Stimulated activated CD4-positive, alpha-beta T cell treated with anti-CD3 and anti-CD28 coated beads, Interleukin-4, amount 100 ng/mL, for 4 hours (primary cell): ENCODE measurements at places on chromosomes 13 and 19.
A peak's percentile ranks its signal among the peaks of the same experiment; 100 is the strongest.

GRCh38 chr13:42011601-42012350 is 36.7 kb upstream of the DGKH start:
- no peak for DNase-seq

GRCh38 chr13:39688699-39689405 is 33.4 kb downstream of the COG6 start:
- DNase-seq, result no peak

- DNase-seq, result no peak
Measured at GRCh38 chr19:8396185-8396562, 6.0 kb downstream of the RAB11B start.

DNA sequence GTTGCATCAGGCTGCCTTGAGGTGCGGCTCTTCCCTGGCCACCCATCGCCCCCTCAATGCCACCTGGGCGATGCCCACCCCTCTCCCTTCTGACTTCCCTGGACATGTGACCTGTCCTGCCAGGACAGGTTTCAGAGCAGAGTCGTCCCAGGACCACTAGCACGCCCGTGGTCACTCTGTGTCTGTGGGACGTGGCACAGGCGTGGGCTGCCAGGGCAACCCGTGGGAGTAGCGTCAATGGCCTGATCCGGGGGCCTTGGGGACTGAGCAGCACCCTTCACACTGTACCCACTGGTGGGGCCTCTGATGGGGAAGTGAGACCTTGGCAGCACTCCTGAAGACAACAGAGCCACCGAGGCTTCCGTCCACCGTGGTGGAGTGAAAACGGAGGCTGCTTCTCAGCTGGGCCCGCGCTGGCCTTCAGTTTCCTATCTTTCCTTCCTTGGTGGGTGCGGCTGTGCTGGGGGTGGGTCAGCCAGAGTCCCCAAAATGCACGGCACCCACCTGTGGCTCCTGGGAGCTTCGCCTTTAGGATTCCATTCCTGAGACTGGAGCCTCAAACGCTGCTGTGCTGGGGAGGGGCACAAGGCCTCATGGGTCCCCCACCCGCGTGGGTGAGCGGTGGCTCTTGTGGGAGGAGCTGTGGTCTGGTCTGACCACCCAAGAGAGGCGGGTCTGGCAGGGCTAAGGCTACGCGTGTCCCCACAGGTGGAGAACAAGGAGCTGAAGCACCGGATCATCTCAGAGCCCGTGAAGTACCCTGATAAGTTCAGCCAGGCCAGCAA is 26.7 kb upstream of the TMEM255B start:
- no peak for DNase-seq

- DNase-seq, result no peak
Measured at GRCh38 chr13:112851107-112852038, 117.6 kb upstream of the MCF2L start.

GRCh38 chr13:94707400-94708021 is 4.8 kb downstream of the SOX21 start:
- no peak for DNase-seq

DNA sequence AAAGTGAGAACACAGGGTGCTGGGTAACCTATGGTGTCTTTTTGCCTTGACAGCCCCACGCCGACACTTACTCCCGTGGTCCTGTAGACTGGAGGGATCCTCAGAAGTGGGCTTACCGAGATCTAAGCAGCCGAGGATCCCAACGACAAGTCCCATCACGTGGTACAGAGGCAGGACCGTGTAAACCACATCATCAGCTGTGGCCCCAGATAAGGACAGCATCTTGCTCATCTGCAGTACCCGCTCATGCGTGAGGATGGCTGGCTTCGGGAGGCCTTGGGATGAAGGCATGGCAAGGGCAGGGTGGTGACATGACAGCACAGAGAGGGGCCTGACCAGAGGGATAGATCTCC is 2.1 kb downstream of the SLC27A5 start:
- no peak for DNase-seq

DNA sequence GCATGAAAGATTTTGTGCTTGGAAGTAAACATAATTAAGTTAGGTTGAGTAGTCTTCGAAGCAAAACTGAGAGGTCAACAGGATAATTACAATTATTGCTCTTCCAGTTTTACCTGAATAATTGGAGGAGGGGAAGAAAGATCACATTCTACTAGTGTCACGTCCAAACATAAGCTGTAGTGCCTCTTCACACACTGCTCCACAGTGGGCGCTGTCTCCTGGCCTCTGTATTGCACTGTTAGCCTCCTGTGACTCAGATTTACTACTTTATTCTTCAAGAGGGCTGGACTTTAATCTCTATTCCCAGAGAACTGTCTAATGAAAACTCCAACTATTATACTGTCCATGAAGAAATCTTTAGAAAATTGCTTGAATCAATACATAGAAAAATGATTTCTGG is 62.9 kb downstream of the TRPC4 start:
- no peak for DNase-seq

- no peak for DNase-seq
Measured at GRCh38 chr13:36891752-36892151, 28.3 kb downstream of the SMAD9 start.

GRCh38 chr13:70755456-70755855 is 647.2 kb upstream of the KLHL1 start:
- DNase-seq, result no peak

DNA sequence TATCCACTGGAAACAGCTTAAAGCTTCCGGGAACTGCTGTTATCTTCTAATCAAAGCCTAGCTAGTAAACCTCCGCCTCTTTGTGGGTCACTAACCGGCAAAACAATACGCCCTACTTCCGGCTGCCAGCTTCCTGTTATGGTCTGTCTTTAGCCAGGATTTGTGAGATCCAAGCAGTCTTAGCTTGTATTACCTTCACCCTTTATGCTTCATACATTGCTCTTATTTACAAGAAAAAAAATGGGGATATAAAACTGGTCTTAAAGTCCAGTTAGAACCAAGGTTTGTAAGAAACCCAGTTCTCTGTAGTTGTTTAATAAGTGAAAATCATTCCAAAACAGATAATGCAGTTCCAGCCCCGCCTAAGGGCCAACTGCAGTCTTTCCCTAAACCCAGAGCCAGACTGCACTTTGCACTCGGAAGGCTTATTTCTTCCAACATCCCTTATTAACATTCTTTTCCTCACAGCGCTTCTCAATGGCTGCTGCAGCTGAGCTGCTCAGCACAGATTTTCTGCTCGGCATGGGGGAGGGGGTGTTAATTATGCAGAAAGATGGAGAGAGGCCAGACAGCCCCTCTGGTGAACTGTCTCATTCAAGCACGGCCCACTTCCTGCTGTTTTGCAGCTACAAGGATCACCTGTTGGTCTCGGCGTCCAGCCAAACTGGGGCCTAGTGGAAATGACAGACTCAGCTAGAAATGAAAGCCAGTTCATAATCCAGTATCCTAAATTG is 368.4 kb downstream of the KLF12 start:
- peak; percentile 52 for DNase-seq

GRCh38 chr13:112792511-112792910 is 102.7 kb downstream of the ATP11A start:
- no peak for DNase-seq

DNA sequence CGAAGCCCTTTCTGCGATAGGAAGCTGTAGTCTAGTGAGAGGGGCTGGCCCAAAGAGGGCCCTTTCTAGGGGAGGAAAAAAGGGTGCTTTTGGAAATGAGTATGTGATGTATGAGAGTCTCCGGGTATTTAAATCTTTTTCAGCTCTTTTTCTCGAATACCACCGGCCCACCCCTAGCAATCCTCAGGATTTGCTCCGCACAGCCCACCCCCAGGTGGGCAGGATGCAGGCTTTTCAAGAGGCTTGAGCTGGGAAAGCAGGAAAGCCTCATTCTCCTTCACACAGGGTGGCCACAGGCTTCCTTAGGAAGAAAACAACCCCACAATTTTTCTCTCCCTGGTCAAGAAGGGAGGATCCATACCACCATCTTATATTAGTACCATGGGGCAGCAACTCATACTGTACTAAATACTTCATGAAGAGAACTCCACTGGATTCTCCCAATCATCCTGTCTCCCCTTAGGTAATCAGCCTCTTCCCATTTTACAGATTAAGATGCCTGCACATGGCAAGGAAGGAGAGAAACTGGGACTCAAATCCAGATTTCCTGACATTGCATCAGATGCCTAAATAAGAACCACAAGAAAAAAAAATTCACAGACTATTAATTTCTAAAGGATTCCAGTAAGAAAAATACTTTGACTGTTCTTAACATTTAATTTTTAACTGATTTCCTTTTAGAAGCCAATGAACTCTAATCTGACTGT is 84.4 kb downstream of the STK24 start:
- no peak for DNase-seq

DNA sequence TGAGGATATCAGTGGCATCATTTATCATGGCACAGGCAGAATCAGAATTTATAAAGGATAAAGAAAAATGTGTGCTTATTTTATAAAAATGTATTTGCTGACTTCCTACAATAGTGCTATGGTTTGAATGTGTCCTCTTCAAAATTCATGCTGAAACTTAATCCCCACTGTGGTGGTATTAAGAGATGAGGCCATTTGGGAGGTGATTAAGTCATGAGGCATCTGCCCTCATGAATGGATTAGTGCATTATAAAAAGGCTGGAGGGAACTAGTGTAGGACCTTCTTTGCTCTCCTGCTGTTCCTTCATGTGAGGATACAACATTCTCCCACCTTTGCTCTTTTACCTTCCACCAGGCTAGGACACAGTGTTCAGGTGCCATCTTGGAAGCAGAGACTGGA is 212.8 kb downstream of the RFC3 start:
- DNase-seq, result no peak

DNA sequence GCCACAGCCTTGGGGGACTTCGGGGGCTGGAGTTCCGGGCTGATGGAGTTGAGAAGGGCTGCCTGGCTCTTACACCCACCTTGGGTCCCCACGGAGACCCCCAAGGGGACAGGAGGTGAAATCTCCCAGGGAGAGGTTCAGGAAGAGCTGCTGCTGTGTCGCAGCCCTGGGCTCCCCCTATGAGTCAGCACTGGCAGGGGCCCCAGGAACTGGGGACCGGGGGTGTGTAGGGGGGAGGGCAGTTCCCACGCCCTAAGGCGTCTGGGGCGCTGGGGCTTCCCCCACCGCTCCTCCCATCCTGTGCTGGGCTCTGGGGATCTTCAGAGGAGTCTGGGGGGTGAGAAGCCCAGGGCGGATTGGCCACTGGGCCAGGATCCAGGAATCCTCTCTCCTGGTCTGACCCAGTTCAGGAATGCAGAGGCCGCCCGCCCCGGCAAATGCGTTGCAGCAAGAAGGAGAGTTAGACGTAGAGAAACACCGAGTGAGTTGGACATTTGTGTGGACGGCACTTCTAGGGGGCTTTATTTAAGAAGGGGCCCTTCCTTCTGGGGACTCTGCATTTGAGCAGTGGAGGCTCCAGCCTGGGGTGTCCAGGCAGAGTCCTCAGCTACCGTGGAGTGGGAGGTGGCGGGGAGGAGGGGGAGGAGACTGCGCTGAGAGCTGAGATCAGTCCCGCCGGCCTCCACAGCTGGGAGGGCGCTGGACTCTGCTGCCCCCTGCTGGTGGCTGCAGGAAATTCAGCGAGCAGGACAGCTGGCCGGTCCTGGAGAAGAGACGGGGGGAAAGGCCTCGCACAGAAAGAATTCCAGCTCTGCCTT is 15.0 kb upstream of the NANOS3 start:
- peak; percentile 88 for DNase-seq
